ENCODE measurements at places on chromosomes 13 and 19. TPM values are rescaled to one million over a fixed set of nuclear protein-coding genes. Genes with fewer than 3 reads are reported as not detected.

NLRP4 gene
- not detected for total RNA-seq

CLEC17A gene
- total RNA-seq = not detected

CEACAM16 gene
- not detected for total RNA-seq

DAND5 gene
- total RNA-seq = not detected

PSG7 gene
- not detected for total RNA-seq

EID2B gene
- total RNA-seq = 2.9 TPM

MCEMP1 gene
- not detected for total RNA-seq

SIAH3 gene
- 0.14 TPM for total RNA-seq

OR7D2 gene
- 0.95 TPM for total RNA-seq

C19orf53 gene
- total RNA-seq = 106 TPM

TDRD12 gene
- total RNA-seq = 0.07 TPM

HOMER3 gene
- total RNA-seq = not detected

ZIC2 gene
- total RNA-seq = not detected

NXNL1 gene
- not detected for total RNA-seq

TTC9B gene
- total RNA-seq = not detected

EIF3K gene
- 350 TPM for total RNA-seq

DHRS12 gene
- 4.6 TPM for total RNA-seq

GARIN5A gene
- 0.23 TPM for total RNA-seq

CACNG8 gene
- total RNA-seq = not detected

SPACA7 gene
- total RNA-seq = not detected

ZNF429 gene
- 6.5 TPM for total RNA-seq

ZC3H4 gene
- 106 TPM for total RNA-seq

PCDH9 gene
- total RNA-seq = 0.09 TPM

PSG3 gene
- total RNA-seq = not detected

ZNF614 gene
- 8.7 TPM for total RNA-seq

SUGP1 gene
- 73.3 TPM for total RNA-seq

Data from T-helper 2 cell treated with Interferon-gamma antibody and Interleukin-4, amounts not matched to agents 100 ng/mL and 5 ng/mL, for 36 hours (primary cell).